NB4 (cell line): ENCODE measurements at places on chromosomes 13 and 19.
A peak's percentile ranks its signal among the peaks of the same experiment; 100 is the strongest.

DNA sequence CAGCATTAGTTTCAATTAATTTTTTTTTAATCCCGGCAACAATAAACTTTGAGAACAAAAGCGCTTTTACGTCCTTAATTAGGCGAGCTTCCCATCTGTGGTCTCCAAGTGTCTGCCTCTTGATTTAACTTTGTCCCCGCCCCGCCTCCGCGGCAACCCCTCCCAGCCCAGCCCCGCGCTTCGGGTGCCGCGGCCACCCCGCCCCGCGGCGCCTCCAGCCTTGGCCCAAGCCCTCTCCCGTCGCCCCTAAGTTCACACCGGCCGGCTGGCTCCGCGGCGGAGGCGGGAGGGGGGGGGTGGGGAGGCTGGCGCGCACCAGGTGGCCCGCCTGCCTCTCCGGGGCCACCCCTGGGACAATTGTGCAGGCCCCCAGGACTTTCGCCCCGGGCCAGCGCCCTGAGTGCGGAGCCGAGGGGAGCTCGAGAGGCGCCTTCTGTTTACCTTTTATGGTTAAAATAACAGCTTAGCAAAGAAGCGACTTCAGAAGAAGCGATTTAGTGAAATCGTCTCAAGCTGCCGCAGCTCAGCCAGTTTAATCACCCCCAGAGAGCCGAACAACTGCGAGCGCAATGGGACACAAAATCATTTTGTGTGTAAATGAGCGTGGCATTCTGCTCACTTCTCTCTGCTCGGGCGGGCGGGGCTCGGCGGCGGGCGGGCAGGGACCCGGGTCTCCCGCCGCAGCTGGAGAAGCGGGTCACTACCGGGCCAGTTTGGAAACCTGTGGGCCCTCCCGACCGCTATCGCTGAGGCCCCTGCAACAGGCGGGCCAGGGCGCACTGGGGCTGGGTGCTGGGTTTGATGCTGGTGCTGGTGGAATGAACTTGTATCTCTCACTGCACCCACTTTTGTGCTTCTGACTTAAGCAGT lies 1.4 kb downstream of the KCTD15 start:
- peak; percentile 66 for DNase-seq

- no peak for DNase-seq
Measured at GRCh38 chr13:50153401-50153800, 138.2 kb downstream of the KCNRG start.

GRCh38 chr13:20832861-20833260 lies 59.1 kb upstream of the EEF1AKMT1 start:
- DNase-seq = no peak

GRCh38 chr19:11995174-11995573 lies 30.3 kb downstream of the ZNF763 start:
- peak; percentile 65 for DNase-seq

- no peak for DNase-seq
Measured at GRCh38 chr19:56191115-56191514, 6.5 kb downstream of the ZSCAN5B start.

- no peak for DNase-seq
Measured at GRCh38 chr13:45101327-45102018, 18.8 kb upstream of the GTF2F2 start.

GRCh38 chr13:109794095-109794494 lies 7.7 kb upstream of the IRS2 start:
- no peak for DNase-seq

DNA sequence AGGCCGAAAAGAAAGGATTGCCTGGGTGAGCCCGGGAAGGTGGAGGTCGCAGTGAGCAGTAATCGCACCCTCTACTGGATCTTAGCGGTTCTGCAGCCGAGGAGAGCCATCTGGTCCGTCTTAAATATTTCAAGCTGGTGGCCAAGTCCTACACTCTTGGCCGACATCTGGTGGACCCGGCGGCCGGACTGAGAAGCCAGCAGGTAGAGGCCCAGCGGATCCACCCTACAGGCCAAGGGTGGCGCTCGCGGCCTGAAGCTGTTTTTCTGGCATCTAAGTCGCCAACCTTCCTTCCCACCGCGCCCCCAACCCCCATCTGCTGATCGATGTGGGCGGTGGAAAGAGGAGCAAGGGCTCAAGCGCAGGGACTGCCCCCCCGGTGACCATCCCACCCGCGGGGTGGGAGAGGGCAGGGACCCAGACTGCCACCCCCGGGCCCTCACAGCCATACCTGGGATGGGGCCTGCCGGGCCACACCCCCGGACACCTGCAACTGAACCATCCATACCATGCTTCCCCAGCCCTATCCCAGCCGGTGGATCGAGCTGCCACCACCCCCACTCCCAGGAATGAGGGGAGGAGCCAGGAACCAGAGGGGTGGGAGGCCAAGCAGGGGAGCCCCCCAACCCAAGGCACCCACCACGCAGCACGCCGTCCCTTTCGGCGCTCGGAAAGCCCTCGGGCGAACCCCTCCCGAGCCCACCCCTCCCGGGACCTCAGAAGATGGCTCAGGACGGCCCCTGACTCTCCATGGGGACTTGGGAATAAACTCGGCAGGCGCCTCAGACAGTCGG lies 46.3 kb upstream of the ZNF730 start:
- peak; percentile 51 for DNase-seq

DNA sequence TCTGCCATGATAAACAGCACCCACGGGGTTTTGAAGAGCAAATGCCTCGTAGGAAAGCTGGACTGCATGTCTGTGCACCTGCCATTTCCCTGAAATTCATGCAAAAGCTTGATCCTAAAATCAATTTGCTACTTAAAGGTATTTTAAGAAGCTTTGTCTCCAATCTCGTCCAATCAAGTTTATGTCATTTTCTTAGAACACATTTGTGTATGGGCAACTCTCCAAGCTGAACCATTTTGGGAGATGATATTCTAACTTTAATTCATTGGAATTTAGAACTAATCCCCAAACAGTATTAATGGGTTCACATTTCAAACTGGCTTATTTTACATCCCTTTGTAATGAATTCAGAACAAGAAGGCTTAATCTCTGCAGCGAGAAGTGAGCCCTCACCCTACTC lies 822 bp downstream of the ADPRHL1 start:
- DNase-seq = no peak

GRCh38 chr13:61700181-61700580 lies 284.5 kb upstream of the PCDH20 start:
- no peak for DNase-seq

DNA sequence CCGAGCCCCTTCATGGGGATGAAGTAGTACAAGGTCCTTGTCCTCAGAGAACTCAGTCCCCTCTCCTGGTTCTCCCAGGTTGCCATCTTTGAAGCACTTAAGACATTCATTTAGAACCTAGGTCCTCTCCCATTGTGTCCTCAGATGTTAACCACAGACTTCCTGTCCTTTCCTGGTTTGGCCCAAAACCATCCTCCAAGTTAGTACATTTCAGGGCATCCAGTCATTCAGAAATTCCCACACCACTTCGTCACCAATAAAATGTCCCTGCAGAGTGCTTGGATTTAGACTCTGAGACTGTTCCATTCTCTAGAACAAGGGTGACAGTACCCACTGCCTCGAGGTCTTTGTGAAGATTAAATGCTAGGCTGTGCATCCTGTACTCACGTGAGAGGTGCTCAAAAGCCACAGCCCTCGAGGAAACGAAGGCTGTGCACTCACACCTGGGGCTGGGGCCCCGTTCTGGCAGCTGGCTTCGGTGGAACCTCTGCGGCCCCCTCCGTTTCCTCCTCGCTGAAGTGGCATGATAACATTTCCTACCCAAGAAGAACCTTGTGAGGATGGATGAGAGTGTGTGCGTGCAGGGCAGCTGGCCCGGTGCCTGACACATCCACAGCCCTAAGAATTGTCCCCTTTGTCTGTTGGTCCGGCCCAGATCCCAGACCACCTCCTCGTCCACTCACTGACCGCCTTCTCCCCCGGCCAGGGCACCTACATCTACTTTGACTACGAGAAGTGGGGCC lies 4.7 kb downstream of the LENG1 start:
- DNase-seq = no peak

GRCh38 chr13:28819046-28819730 lies 951 bp upstream of the MTUS2 start:
- DNase-seq = peak; percentile 39

DNA sequence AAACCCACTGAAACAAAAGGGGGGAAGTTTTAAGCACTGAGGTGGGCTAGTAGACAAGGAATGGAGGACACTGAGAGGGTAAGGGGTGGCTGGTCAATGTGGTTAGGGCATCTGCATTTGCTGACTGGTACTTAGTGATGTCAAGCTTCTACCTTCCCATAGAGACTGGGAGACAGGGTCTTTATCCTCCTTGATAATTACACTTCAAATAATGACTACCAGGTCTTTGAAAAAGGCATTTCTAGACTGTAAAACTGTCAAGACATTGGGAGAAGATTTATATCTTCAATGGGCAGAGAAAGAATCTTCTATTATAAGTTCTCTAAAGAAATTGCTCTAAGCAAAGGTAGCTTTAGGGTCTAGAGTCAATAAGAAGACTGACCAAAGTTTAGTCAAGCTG lies 1490.8 kb upstream of the PCDH20 start:
- DNase-seq = no peak

- DNase-seq = peak; percentile 41
Measured at GRCh38 chr13:114049026-114049425, 75.2 kb upstream of the C13orf46 start.

- DNase-seq = no peak
Measured at GRCh38 chr19:18494267-18494607, 27.6 kb downstream of the ELL start.

DNA sequence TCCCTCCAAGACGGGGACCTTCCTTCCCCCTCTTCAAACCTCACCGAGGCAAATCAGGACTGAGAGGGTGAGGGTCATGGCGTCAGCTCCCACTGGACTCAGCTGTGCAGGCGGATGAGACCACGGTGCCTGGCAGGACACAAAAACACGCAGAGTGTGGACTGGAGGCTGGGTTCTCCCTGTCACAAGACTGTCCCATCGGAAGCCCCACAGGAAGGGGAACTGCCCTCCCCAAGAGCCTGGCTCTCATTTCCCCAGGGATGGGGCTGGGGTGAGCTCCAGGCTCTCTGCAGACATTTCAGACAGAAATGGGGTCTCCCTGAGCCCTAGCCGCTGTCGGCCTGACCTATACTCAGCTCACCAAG lies at the start of gene LILRB5:
Gene LILRB5, minus strand, starts transcription at position 158 of the 365 bp plus-strand sequence. Its CDS starts 80 bp downstream, at position 78.
- DNase-seq = no peak

DNA sequence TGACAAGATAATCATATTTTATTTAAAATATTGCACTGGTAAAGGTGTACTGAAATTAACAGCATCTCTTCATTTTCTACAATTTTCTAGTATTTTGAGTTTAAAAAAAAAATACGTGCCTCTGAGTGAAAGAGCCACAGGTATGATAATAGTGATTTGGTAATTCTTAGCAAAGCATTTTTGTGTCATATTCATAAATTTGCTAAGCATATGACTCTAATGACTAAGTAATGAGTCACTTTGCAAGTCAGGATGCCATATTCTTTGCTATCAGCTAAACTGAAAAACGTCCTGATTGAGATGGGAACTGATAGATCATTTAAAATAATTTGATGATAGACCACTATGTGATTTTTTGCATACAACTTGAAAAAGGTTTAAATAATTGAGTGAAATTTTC lies 136.1 kb upstream of the IRS2 start:
- DNase-seq = no peak

GRCh38 chr13:48477191-48477855 lies 55.6 kb downstream of the RCBTB2 start:
- no peak for DNase-seq

GRCh38 chr13:91185294-91185863 lies 162.1 kb upstream of the MIR17HG start:
- DNase-seq = peak; percentile 23

GRCh38 chr19:37304190-37304883 lies 66.6 kb upstream of the ZNF527 start:
- no peak for DNase-seq

DNA sequence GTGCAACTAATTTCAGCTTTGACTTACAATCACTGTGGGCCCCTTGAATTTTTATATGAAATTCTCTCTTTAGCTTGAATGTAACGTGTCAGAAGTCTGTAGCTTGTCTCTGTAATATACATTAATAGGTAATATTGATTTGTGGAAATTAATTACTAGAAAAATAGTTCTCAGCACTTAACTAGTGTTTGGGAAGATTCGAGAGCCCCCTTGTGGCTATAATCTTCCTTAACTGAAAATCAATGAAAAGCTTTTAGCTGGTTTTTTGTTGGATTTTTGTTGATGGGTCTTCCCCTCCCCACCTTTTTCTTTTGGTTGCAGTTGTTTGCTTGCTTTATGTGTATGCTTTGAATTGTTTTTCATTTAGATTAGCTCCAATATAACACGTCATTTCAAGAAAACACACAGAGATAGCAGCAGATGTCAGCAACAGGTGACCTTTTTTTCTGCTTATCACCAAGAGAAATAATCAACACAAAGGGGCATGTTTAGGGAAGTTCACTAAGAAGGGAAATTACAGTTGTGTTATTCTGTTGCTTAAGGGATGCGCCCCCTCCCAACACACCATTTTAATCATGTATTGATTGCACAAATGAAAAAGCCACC lies 176.8 kb downstream of the OXGR1 start:
- DNase-seq = peak; percentile 32

DNA sequence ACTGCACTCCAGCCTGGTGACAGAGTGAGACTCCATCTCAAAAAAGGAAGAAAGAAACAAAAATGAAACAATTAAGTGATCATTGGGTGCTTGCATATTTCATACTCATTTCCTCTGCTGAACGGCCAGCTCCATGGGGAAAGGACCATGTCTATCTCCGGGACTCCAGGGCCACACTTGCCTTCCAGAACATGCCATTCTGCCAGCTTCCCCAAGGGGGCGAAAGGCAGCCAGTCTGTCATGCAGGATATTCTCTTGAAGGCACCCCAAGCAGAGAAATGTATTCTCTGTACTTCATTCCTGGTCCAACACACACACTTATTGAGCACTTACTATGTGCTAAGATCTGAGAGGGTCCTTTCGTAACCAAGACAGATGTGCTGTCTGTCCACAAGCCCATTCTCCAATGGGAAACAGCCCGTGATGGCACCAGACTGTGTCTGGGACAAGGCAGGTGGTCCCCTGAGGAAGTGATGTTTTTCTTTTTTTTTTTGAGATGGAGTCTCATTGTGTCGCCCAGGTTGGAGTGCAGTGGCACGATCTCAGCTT lies 10.2 kb upstream of the CARM1 start:
- peak; percentile 67 for DNase-seq

DNA sequence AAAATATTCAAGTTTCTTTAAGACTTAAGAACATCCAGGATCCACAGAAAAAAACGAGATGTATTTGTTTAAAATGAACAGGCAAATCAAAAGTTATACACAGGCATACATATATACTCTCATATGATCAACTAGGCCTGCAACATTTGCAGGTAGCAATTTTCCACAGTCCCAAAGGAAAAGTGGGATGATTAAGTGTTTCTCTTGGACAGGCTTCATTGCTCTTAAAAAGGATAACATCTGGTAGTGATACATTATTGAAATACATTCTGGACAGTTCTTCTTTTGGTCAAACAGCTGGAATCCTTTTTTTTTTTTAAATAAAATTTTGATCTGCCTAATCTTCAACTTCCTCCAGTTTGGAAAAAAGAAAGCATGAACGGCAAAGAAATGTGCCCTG lies 114.8 kb upstream of the TDRD3 start:
- DNase-seq = no peak

- no peak for DNase-seq
Measured at GRCh38 chr19:49856574-49857021, 5.6 kb downstream of the PTOV1 start.

DNA sequence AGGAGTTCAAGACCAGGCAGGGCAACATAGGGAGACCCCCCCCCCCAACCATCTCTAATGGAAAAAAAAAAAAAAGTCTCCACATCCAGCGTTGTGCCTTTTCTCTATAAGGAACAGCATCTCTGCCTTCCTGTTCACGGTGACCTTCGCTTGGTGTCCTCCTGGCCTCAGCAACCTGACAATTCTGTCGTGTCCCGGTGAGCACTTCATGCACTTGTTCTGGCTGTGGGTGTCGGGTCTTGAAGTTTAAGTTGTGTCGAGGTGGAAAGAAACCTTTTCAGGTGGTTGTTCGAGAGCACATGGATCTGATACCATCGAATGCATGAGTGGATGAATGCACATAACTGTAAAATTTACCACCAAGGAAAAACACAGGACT lies 594 bp downstream of the ZNF559 start:
- DNase-seq = no peak
